Stimulated activated CD4-positive, alpha-beta T cell treated with anti-CD3 and anti-CD28 coated beads, Interleukin-2, amount 100 ng/mL, for 4 hours (primary cell): ENCODE measurements at places on chromosomes 12 and 14.

DNA sequence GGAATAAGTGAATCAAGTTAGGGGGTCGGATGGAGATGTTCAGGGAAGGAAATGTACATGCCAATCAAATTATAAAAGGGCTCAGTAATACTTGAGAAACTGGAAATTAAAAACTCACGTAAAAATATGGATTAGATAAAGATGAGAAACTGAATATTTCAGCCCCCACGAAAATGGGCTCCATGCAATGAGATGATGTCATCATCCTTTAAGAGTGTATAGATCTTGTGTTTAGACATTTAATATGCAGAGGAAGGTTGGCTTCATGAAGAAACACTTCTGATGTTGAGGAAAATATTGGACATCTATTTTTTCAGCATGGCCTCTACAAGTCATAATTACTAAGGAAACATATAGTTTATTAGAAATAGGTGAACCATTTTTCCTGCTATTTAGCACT, 9.5 kb downstream of the TBC1D30 start:
- DNase-seq = no peak

- DNase-seq = no peak
These were observed 312.1 kb downstream of the SEC23A start for GRCh38 chr14:38790916-38791315.

- DNase-seq = no peak
These were observed 89.5 kb upstream of the SLC38A2 start for GRCh38 chr12:46461907-46462640.

DNA sequence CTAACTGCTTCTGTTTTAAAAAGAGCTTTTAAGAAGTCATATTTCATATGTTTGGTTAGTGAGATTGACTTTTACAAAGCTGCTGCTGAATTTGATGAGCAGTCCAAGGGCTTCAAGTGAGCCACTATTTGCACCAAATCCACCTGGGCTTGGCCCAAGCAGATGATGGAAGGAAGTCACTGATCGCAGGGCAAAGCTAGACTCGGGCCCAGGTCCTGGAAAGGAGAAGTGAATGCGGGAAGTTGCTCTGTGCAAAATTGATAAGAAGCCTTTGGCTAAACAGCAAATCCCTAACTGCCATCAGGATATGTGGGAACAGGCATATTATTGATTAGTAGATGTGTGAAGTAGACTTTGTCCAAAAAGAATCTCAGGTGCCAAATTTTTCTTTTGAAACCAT, 30.5 kb downstream of the PLXNC1 start:
- no peak for DNase-seq

- DNase-seq = no peak
These were observed 565 bp upstream of the KLHL42 start for GRCh38 chr12:27779416-27779919.

- no peak for DNase-seq
These were observed 308.8 kb downstream of the EGLN3 start for GRCh38 chr14:33642080-33642479.

DNA sequence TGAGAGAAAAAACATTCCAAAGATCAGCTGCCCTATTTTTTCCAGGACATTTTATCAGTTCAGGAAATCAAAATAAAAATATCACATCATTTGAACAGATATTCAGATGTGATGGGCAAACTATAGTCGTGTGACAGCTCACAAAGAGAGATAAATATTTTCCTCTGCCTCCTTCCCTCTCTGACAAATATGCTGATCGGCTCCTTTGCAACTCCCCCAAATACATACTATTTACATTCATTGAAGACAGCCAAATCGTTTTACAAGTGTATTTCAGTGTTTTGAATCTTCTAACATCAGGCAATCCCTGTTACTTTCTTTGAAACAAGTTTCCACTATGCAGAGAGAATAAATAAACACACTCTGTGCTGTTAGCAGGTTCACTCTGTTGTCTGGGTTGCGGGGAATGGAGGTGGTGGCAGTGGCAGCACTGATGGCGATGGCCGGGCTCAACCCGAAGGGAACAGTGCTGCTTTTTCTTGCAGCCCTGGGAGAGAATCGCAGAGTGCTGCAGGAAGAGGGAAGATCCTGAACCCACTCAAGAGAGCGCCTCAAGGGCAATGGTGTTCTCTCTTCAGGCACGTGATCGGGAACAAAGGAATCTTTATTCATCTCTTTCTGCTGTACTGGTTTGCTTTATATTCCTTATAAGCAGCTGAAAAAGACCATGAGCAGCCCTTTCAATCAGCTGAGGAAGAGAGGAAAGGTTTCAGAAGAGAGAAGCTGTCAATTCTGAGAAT, 142.5 kb downstream of the PHLDA1 start:
- no peak for DNase-seq

DNA sequence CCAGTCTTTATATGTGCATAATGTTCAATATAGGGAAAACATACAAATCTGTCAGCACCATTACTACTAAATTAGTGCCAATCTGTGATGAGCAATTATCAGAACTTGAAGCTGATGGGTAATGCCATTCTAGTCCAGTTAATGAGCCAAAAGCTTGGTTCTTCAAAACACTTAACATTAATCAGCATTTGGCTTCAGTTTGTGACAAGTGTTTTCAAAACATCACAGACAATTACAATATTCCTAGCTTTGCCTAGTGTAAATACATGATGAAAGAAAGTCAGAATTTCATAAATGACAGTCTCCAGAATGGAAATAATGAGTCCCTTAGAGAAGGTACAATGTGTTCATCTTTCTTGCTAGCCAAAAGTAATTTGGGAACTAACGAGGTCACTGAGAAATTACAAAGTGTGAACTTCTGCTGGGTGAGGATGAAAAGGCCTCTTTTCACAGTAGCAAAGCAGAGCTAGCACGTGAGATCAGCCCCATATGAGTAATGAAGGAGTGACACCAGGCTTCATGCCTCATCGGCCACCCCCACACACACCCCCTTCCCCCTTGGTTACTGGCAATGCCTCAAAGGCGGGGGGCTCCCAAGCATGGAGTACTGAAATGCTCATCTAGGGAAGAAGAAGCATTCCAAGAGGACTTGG, 180.6 kb upstream of the EEA1 start:
- no peak for DNase-seq

- no peak for DNase-seq
These were observed 14.1 kb downstream of the FBXW8 start for GRCh38 chr12:116924558-116925453.

DNA sequence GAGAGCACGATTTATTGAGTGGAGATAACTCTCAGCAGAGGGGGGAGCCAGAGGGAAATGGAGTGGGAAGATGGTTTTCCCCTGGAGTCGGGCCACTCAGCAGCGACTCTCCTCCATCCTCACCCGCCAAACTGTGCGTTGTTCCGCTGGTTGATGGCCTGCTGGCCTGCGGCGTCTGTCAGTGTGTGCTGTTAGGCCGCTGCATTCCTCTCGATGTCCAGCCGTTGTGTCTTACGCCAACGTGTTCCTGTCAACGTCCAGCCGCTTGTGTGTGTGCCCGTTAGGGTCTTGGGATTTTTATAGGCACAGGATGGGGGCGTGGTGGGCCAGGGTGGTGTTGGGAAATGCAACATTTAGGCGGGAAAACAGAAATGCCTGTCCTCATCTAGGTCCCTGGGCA, 69.2 kb downstream of the PTPRQ start:
- no peak for DNase-seq

GRCh38 chr14:95025218-95025617, 132.1 kb downstream of the DICER1 start:
- no peak for DNase-seq

- no peak for DNase-seq
These were observed 410.0 kb upstream of the CCDC196 start for GRCh38 chr14:66076176-66076575.

- no peak for DNase-seq
These were observed 446.5 kb downstream of the ADAMTS20 start for GRCh38 chr12:43105426-43105981.

DNA sequence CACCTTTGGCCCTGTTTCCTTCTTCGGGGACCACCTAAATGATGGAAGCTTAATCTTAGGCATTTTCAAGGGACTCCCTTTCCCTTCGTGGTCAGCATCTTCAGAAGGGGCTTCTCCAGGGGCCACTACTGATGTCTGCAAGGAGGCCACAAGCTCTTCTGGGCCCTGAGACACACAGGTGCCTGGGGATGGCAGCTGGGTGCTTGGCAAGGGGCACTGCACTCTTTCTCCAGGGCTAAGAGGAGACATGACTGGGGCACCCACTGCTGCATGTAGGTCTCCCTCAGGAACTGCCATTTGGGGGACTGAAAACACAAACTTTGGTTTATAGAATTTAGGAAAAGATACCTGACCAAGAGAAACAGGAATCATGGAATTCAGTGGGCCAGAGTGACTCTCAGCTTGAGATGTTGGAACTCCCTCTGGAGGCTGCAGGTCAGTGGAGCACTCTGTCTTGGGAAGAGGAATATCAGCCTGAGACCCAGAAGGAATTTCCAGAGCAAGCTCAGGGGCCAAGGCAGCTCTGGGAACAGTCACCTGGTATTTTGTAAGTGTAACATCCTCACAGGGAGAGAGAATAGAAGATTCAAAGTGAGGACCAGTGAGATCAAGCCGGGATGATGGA, 16.0 kb downstream of the PLD4 start:
- no peak for DNase-seq

GRCh38 chr12:6368906-6369525, 6.3 kb downstream of the SCNN1A start:
- no peak for DNase-seq

DNA sequence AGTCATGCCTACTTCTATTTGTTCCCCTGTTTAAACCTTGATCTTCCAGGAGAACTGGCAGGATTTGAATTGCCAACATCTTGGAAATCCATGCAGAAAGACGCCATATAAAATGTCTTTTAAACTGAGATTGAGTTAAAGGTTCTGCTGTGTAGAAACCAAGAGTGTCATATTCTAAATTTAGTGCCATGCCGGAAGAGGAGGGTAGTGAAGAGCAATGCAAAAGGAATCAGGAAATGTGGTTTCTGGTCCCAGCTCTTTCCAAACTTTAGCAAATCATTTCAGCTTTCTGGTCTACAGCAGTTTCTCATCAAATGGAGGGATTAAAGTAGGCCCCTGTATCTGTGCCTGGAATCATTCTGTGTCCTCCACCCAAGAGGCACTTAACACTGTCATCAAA, 85.7 kb downstream of the BTG1 start:
- DNase-seq = no peak
